Esophagus muscularis mucosa (tissue), 4 donors: ENCODE measurements at places on chromosomes 16 and 17. TPM values are rescaled to one million over a fixed set of nuclear protein-coding genes. Genes with fewer than 3 reads are reported as not detected.

The TBC1D3 gene
- not detected for total RNA-seq

DNA sequence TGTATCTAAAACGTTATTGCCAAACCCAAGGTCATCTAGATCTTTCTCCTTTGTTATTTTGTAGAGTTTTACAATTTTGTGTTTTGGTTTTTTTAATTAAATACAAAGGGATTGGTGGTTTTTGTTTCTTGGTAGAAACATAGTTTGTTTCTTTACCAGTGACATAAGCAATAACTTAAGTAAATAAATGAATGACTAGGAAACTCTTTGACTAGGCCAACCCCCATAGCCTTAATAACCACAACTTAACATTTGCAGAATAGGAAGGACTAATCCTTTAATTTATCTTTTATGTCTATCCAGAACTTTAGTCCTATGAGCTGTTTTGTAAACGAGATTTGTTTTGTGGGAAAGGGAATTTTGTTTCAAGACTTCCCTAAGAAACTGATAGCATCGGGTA is 162.5 kb downstream of the PRKCA start:
- no peaks in the 10 kb centered on the region for H3K27me3 ChIP-seq
- no peak overlapping the region for H3K27ac ChIP-seq
- no peak overlapping the region for H3K4me3 ChIP-seq
- H3K4me1 ChIP-seq = peaks cover 24% of the 10 kb centered on the region
- no peak for DNase-seq

DNA sequence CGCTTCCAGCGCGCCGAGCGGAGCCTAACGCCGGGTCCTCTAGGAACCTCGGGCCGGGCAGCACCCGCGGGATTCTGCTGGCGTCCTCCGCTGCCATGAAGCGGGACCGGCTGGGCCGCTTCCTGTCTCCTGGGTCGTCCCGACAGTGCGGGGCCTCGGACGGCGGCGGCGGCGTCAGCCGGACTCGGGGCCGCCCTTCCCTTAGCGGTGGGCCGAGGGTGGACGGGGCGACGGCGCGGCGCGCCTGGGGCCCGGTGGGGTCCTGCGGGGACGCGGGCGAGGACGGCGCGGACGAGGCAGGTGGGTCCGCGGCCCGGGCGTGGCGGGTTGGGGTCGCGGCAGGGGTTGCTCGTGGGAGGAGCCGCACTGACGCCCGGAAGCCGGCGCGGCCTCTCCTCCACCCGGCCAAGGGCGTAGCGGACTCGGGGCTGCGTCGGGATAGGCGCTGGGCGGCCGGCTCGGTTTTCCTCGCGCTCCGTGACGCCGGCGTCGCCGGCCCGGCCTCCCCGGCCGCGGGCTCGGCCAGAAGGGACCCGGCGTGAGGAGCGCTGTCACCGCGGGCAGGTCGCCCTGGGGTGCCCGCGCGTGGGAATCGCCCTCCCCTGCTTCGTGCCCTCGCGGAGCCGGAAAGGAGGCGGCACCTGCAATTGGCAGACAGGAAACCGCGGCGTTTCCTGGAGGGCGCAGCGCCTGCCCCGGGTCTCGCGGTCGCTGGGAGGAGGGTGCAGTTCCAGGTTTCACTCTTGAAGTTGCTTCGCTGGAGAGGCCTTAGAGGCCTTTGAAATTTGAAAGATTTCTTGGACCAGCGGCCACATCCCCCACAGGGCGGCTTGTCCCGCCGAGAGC is 432 bp downstream of the ZNF276 start:
- DNase-seq = peak; percentile 91
- H3K4me3 ChIP-seq = peak overlapping the region; percentile 92
- peaks cover 27% of the 10 kb centered on the region for H3K36me3 ChIP-seq
- H3K27ac ChIP-seq = peak overlapping the region; percentile 99

- H3K4me3 ChIP-seq = no peak overlapping the region
- DNase-seq = no peak
- H3K27ac ChIP-seq = peak overlapping the region; percentile 20
- no peaks in the 10 kb centered on the region for H3K36me3 ChIP-seq
Measured at GRCh38 chr16:86018071-86018470, 119.1 kb downstream of the IRF8 start.

- H3K27ac ChIP-seq = no peak within 1 kb of the TSS
- H3K4me3 ChIP-seq = peak within 1 kb of the TSS; percentile 60
- no peak for DNase-seq
- H3K27me3 ChIP-seq = peaks cover 96% of the 10 kb centered on the region
Measured at GRCh38 chr17:38605841-38606645, at the start of gene SRCIN1. Gene SRCIN1, minus strand, starts transcription at chr17:38605952. Its CDS starts 247 bp downstream, at chr17:38605705.
